Daoy (cell line): ENCODE measurements at places on chromosomes 13 and 19.
A peak's percentile ranks its signal among the peaks of the same experiment; 100 is the strongest.

GRCh38 chr19:50764409-50764808 is 5.9 kb upstream of the GPR32 start:
- DNase-seq: no peak

- DNase-seq: no peak
Measured at GRCh38 chr13:90951663-90952062, 395.8 kb upstream of the MIR17HG start.

DNA sequence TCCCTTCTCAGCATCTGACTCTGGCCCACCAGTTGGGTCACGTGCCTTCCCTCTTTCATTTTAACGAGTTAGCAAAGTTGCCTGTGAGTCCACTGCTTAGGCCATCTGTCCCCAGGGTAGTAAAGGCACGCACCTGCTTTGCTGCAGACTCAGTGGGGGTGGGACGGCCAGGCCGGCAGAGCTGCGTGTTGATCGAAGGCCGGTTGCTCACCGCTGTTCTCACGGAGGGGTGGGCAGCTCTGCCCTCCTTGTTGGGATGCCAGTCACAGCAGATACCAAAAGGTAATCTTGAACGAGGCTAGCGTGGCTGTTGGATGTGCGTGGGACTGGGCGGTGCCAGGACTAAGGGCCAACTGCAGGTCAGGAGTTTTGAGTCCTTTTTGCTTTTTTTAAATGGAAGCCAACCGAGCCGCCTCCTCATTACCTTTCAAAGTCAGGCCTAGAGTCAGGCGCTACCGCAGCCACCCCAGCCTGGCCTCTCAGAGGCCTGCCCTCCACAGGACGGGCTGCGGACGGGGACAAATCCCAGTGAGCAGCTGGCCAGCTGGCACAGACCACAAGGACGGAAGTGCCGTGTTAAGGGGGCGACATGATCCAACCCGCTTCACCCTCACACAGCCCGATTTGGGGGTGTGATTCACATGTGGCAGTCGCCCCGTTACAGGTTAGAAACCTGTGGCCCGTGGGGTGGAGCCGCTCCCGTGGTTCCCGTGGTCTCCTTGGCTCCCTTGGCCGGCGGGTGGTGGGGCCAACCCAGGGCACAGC is 20.6 kb downstream of the ADPRHL1 start:
- DNase-seq: no peak

- peak; percentile 70 for DNase-seq
Measured at GRCh38 chr19:2246801-2247361, 2.2 kb upstream of the AMH start.

DNA sequence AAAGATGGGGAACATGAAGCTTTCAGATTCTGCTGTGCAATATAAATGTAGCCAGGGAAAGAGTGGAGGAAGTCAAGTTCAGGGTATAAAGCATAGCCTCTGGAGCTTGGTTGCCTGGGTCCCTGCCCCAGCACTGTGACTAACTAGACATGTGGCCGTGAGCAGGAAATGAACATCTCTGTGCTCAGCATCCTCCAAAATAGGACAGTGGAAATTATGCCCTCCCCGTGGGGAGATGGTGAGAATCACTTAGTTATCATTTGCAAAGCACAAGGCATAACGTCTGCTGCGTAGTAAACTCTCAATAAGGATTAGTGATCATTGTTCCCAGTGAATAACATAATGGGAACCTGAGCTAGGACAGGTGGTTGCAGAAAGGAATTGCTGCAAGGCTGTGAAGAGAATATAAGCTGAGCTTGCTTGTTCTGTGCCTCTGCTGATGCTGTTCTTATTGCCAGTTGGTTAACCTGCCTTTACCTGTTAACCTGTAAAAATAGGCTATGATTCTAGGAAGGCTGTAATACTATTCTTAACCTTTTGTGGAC is 441.0 kb downstream of the COG6 start:
- DNase-seq: no peak
